Effector memory CD4-positive, alpha-beta T cell (primary cell): ENCODE measurements at places on chromosomes 7 and 10.

DNA sequence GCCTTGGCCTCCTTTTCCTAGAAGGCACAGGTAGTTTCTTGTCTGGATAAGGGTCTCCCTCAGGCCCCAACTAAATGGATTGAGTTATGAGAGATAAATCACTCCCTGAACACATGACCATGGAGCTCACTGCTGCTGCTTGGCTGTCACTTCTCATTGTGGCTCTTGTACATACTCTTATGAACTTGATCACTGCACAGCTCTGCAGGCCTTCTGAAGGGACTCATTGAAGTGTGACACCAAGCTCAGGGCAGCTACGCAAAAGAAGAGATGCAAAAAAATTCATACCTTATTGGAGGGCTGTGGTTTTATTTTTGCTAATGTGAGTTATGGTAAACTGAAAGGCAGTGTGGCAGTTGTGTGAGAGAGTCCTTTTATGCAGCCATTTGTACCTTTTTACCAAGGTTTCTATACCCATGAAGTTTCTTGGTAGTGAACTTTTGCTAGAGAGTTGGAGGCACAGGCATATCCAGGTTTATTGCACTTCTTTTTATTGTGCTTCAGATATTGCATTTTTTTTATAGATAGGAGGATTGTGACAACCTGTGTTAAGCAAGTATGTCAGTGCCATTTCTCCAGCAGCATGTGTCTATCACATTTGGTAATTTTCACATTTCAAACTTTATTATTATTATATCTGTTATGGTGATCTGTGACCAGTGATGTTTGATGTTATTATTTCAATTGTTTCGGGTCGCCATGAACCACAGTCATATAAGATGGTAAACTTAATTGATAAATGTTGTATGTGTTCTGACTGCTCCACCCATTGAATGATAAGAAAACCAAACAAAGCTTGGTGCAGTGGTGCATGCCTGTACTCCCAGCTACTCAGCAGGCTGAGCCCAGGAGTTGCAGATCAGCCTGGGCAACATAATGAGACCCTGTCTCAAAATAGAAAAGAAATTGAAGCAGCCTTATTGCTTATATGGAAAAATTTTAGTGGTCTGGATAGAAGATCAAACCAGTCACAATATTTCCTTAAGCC lies 100.6 kb downstream of the LRRC4 start:
- no peak for DNase-seq

- no peak for DNase-seq
These were observed 954.2 kb downstream of the PCDH15 start for GRCh38 chr10:53846809-53847208.

DNA sequence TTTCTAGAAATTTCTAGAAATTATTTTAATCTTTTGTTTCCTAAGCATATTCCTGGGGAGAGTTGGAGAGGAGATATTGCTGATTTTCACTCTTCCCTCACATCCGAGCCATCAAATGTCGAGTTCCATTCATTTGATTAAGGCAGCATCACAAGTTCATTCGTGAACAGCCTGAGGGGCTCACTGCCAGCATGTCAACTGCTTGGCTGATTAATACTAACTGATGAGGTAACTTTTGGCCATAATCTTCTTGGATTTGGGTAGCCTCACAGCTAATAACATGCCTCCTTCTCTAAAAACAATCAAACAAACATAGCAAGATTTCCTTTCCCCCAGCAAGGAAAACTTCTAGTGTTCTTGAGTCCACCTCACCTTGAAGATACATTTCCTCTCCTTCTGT lies 87.1 kb upstream of the AFAP1L2 start:
- DNase-seq = no peak

DNA sequence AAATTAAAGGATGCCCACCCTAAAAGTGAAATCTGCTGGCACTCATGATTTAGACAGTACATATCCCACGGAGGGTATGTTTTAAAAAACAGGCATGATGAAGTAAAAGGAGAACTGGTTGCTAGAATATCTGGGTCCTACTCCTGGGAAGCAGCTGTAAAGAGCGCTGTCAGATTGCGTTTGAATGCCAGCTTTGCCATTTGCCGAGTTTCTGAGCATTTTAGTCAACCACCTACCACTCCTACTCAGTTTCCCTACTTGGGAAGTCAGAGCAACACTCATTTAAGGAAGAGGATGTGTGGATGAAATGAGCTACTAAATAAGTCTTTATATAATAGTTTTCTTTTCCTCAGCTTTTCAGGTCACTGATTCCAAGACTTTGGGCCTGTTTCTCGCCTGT lies 1.1 kb upstream of the UMAD1 start:
- no peak for DNase-seq

- no peak for DNase-seq
These were observed 45.8 kb upstream of the PRSS58 start for GRCh38 chr7:142303650-142304049.

DNA sequence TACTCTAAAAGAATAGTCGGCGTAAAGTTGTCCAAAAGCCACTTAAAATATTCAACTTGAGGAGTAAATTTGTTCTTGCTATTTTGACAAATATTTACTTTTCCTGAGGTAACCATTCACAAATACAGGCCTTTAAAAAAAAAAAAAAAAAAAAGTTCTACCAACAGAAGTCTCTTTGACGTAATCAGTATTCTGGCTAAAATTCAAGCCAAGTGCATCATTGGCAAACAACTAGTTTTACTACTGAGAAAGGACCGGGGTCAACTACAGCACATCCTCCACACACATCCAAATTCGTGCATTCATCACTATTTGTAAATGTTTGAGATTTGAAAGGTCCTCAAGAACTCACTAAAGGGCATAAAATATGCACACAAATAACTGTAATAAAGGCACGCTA lies 2.0 kb downstream of the OAT start:
- no peak for DNase-seq

DNA sequence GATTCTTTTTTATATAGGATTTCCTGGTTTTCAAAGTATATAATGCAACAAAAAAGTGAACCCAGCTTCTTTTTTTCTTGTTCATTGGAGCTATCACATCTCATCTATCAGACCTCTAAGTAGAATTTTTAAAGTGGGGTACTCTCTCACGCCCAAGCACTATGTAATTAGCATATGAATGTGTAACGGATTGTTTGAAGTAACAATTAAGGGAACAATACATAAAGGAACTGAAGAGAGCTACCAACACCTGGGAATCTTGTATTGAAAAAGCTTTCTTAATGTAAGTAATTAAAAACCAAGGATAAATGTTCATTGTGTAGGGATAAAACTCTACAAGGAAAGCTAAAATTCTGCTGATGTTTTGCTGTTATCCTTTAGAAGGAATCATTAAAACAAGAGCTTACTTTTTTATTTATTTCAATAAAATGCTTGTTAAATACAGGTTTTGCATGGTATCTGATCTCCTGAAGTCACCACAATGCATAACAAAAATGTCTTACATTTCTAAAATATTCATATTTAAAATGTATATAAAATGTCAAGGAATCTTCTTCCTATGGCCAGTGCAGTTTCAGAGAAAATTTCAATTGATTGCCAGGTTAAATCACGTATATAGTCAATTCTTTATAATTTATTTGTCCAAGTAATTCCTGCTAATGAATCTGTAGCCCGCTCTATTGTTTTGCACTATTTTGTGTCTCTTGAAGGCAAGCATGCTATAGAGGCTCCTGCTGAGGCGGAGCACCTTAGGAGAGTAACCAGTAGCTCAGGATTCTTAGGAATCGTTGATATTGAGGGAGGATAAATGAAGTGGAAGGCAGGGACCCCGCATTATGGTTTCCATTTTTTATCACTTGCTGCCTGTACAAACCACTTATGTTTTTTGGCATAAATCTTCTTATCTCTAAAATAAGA lies 51.6 kb downstream of the PTPRZ1 start:
- DNase-seq = no peak

DNA sequence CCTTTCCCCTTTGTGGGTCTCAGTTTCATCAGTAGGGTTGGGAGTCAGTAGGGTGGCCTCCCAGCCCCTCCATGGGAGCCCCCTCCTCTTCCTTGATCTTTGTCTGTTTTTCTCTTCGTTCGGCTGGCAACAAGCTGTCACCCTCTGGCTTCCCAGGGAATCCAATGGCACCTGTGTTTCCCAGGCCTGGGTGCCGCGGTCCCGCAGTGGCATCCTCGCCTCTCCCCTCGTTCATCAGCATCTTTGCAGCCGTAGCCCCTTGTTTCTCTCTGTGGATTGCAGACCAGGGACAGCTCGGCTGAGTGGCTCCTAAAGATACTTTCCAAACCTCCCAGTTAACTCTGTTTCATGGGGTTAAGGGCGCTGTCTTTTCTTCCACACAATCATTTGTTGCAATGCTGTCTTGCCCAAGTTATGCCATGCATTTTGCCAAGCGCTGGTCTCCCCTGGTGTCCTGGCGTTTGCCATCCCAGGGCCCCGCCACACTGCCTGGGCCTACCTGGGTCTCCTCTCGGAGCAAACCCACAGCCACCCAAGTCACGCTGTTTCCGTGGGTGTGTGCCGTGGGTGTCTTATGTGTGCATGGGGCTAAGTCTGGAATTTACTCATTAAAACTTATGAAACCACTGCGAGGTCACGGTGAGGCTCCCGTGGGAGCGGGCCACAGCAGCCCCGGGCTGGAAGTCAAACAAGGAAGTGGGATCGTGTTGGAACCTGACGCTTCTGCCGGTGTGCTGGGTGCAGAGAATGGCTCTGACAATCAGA lies 189.4 kb upstream of the SHH start:
- no peak for DNase-seq

DNA sequence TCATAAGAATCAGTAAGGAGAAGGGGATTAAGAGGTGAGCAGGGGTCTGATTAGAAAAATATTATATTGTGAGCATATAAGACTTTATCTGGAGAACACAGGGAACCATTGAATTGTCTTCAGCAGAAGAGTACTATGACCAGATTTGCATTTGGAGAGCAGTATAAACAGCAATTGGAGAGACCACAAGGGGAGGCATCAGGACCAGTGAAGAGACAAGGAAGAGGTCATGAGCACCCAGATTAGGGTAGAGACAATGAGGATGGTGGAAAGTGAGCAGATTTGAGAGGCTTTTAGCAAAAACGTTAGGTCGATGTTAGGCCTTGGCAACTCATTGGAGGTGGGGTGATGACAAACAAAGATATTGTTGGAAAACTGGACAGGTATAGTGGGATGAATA lies 13.0 kb upstream of the SMIM30 start:
- DNase-seq = no peak

DNA sequence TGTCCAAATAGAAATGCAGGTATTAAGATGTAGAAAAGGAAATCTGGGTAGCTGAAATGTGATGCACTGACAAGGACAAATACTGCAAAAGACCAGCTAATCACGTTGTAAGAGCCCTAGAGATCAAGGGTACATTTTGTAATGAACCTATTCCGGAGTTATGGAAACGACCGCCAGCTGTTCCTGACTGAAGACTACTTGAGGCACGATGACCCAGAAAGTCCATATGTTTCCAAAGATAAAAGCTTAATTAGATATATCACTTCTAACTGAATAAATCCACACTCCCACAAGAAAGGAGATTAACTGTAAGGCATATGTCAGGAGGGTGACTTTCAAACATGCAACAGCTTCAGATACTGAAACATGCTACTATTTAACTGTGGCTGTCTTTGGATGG lies 253.5 kb downstream of the NSUN6 start:
- no peak for DNase-seq

DNA sequence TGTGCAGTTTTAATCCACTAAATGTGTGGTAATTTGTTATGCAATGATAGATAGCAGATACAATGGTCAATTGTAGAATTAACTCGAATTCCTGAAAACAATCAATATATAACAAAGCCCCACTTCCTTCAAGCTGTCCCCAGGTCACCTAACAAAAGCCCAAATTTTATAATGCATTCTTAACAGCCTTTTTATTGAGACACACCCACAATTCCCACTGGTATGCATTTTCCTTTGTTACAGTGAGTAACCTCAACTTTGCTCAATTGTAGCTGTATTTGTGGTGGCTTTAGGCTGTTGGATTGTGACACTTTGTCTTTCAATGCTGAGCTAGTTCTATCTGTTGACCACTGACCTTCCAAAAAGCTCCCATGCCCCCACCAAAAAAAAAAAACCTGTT lies 279.8 kb upstream of the CACNA2D1 start:
- no peak for DNase-seq

GRCh38 chr10:118798231-118798662 lies 43.5 kb upstream of the CACUL1 start:
- DNase-seq = no peak

GRCh38 chr7:150586068-150586784 lies 19.0 kb downstream of the GIMAP4 start:
- DNase-seq = no peak

- DNase-seq = no peak
These were observed 17.1 kb downstream of the CDNF start for GRCh38 chr10:14820775-14821154.

DNA sequence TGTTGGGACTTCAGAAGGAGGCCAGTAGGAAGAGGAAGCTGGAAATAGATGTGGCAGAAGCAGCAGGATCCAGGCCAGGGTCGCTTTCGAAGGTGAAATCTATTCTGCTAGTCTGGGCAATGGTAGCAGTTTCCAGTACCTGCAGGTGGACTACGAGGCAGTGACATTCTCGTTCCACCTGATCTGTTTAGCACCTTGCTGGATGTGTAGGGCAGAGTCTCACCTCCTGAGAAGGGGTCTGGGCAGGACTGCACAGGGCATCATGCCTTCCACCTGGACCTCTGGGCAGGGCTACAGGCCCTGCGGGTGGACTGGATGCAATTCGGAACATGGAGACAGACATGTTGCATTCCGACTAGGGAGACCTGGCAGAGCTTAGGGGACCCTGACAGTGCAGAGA lies 254.8 kb upstream of the ZNF32 start:
- DNase-seq = no peak

GRCh38 chr7:71303566-71303965 lies 171.6 kb downstream of the GALNT17 start:
- no peak for DNase-seq

DNA sequence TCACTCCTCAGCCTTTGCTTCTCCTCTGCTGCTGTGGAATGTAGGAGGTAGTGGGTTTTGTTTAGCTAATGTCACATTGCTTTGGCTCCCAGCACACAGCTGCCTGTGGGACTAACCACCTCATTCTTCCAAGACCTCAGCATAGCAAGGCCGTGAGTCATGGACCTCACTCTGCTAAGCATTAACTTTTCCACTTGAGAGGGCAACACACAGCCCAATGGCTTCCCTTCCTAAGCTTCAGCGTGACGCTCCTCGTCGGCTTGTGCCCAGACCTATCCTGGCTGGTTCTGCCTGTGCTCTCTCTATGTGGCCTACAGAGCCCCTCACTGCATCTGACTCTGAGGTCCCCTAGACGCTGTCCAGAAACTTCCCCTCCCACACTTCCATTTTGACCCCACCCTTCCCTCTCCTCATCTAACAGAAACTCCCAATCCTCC lies 23.3 kb downstream of the MYOF start:
- DNase-seq = no peak

GRCh38 chr10:9009505-9009904 lies 955.0 kb downstream of the GATA3 start:
- DNase-seq = no peak

DNA sequence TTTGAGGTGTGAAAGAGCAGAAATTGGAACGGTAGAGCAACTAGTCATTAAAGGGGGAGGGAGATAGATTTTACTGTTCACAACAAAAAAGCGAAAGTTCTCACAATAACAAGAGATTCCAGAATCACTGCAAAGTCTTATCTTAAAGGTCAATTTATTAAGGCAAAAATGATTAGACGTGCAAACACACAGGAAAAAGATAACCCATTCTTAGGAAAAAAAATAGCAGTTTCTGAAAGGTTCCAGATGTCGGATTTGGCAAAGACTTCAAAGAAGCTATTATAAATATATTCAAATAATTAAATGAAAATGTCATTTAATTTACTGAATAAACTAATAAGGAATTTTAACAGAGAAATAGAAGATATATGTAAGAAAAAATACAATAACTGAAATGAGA lies 70.8 kb upstream of the GNAI1 start:
- no peak for DNase-seq
